ENCODE measurements at places on chromosomes 2 and 18.

- no peak for DNase-seq
Measured at GRCh38 chr2:237724811-237725478, 73.6 kb upstream of the RBM44 start.

- DNase-seq, result no peak
Measured at GRCh38 chr18:63472380-63472779, 4.4 kb upstream of the SERPINB5 start.

GRCh38 chr2:23375448-23375847 lies 9.5 kb upstream of the KLHL29 start:
- no peak for DNase-seq

- no peak for DNase-seq
Measured at GRCh38 chr2:241500016-241500415, 8.4 kb downstream of the STK25 start.

- no peak for DNase-seq
Measured at GRCh38 chr2:172106108-172106961, 3.6 kb upstream of the DLX2 start.

DNA sequence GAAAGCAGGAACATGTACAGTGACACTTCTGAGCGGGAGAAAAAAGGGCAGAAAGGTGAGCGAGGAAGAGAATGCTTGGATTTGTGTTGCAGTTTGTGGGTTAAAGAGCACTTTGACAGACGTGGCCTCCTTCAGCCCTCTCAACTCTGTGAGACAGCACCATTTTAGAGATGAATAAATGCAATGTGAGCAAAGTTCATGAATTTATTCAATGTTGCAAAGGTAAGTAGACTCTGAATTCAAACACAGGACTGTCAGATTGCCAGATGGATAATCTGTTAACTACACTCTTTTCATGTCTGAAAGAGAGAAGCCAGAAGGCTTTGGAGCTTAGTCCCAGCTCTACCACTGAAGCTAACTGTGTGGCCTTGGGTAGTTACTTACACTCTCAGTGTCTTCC lies 47.7 kb downstream of the BOD1L2 start:
- DNase-seq, result no peak

DNA sequence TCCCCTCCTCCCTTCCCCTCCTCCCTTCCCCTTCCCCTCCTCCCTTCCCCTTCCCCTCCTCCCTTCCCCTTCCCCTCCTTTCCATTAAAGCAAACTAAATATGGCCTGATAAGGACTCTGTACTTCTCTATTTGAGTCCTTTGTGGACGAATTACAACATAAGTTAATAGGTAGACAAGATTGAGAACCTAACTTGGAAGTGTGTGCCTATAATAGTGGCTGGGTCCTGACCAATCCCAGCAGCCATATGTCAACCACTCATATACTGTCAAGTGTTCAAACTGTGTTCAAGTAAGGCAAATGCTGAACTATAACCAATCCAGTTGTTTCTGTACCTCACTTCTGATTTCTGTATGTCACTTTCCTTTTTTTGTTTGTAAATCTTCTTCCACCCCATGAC lies 97.1 kb upstream of the RBMS1 start:
- no peak for DNase-seq

DNA sequence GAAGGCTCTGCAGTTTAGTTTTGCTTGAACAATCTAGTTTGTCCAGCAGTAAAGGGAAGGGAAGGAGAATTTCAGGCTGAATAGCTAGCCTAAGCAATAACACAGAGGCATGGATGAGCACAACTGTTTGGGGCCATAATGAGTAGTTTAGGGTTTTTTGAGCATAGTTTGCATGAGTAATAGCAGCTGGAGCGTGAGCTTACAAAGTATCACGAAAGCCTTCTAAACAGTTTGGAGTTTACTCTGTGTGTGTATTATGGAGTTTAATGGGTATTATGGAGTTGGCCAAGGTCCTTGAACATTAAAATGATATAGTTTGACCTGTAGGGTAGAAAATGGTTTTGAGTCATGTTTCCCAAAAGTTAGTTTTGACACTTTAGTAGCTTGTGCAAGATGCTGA lies 782.3 kb downstream of the ERBB4 start:
- no peak for DNase-seq

- DNase-seq, result no peak
Measured at GRCh38 chr2:133062931-133063665, 393.1 kb upstream of the LYPD1 start.

- DNase-seq, result no peak
Measured at GRCh38 chr2:128472789-128473174, 154.1 kb upstream of the HS6ST1 start.

GRCh38 chr18:24546307-24546706 lies 85.9 kb downstream of the HRH4 start:
- DNase-seq, result no peak

DNA sequence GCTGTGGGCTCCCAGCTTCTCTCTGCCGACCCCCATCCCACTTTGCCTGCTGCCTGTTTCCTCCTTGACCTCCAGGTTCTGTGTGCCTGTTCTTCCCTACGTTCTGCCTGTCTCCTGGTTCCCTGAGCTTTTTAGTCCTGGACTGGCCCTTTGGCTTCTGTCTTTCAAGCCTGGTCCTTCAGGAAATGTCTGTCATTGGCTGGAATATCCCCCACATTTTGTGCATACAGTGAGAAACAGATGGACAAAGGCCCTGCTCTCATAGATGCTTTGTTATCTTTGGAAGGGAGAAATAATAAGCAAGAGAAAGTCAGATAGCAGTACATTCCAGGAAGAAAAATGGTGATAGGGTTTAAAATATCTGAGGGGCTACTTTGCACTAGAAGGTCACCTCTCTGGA lies 5.7 kb downstream of the MGAT5 start:
- DNase-seq, result no peak

DNA sequence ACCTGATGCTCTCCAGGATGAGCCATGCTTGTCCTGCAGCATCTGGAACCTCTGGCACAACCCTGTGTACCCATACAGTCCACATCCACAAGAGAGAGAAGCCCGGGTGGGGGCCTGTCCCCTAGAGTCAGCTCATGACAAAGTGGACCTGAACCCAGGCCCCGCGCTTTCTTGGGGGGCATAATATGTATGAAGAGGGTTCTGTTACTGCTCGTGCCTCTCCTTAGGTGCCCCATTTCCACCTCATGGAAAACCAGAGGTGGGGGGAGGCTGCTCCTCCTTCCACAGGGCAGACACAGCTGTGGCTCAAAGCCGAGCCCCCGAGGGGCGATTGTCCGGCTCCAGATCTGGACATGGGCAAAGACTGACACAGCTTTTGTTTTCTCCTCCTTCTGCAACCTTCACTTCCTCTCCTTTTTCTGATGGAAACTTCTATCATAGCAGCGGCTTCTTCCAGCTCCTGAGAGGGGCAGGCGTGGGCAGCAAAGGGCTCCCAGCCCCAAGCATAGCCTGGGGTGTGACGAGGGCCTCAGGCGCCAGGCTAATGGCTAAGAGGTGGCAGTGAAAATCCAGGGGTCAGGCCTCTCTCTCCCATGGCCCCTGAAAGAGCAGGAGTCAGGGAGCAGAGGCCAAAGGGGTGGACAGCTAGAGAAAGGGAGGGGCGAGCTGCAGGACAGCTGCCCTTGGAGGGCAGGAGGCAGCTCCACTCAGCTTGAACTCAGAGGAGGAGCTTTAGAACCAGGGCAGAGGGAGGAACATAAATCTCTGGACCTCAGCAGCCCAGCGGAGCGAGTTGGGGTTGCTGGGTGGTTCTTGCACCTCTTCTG lies 155.5 kb downstream of the ZFP36L2 start:
- DNase-seq, result no peak

DNA sequence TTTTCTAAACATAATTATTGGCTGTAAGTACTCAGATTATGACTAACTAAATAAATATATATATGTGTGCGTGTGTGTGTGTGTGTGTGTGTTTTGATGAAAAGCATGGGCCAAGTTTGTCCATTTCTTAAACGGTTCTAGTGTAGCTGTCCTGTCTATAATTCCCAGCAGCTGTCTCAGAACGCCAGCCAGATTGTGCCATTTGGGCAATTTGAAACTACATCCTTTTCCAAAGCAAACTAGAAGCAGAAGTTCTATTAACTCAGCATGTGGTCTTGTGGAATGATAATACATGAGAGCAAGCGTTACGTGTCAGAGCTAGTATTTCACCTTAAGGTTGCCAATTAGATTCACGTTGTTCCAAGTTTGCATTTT lies 1.7 kb downstream of the ARHGAP28 start:
- DNase-seq, result no peak

DNA sequence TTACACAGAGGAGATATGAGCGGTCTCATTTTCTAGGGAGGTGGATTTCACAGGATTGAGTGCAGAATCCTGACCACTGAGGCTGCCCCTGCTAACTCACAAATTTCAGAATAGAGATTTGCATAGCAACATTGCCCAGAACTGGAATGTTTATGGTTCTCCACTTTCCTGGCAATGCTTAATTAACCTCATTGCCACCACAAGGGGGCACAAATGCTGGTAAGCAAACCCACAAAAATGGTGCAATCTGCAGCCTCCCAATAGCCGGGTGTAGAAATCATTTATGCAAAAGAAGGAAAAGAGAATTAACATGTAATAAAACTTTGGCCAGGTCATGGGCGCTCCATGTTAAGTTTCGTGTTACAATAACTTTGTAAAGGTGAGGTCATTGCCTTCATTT lies 112.4 kb downstream of the CYRIA start:
- DNase-seq, result no peak

GRCh38 chr2:41597680-41598079 lies 450.1 kb upstream of the PKDCC start:
- no peak for DNase-seq

- DNase-seq, result no peak
Measured at GRCh38 chr2:113698892-113699447, 57.5 kb downstream of the SLC35F5 start.

DNA sequence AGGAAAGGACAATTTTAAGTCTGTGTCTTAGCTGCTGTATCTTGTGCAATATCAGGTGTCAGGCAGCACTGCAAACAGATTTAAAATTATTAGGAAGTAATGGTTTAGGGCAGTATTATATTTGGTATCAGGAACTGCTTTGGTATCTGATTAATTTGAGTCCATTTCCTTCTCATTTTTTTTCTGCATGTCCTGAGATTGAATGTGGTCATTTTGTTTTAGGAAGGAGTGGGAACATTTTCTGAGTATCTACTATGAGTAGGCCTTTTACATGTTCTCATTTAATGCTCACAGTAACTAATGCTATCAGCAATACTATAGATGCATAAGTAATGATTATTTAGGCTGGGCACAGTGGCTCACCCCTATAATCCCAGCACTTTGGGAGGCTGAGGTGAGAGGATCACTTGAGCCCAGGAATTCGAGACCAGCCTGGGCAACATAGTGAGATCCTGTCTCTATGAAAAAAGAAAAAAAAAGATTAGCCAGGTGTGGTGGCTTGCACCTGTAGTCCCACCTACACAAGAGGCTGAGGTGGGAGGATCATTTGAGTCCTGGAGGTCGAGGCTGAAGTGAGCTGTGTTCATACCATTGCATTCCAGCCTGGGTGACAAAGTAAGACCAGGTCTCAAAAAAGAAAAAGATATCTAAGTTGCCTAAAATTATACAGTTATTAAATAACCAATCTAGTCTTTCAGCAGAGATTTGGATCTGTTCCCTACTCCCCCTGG lies 4.7 kb downstream of the FMNL2 start:
- DNase-seq, result no peak

GRCh38 chr2:70603066-70603465 lies 49.4 kb upstream of the TGFA start:
- no peak for DNase-seq

GRCh38 chr2:141490886-141491285 lies 639.9 kb downstream of the LRP1B start:
- no peak for DNase-seq

GRCh38 chr18:49931179-49931578 lies 117.8 kb upstream of the ACAA2 start:
- no peak for DNase-seq

DNA sequence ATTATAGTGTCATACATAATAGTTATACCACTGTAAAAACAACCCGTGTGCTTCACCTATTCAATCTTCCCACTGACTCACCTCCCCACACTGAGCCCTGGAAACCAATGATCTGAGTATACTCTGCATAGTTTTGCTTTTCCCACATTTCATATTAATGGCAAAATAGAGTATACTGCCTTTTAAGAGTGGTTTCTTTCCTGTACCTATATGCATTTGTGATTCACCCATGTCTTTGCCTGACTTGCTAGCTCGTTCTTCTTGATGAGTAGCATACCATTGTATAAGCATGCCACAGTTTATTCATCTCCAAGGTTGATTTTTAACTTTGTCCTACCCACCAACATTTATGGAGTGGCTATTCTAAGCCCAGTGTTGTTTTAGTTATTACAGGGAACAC lies 686.4 kb downstream of the PLCL1 start:
- no peak for DNase-seq

- DNase-seq, result no peak
Measured at GRCh38 chr2:225630824-225631533, 231.5 kb downstream of the NYAP2 start.

DNA sequence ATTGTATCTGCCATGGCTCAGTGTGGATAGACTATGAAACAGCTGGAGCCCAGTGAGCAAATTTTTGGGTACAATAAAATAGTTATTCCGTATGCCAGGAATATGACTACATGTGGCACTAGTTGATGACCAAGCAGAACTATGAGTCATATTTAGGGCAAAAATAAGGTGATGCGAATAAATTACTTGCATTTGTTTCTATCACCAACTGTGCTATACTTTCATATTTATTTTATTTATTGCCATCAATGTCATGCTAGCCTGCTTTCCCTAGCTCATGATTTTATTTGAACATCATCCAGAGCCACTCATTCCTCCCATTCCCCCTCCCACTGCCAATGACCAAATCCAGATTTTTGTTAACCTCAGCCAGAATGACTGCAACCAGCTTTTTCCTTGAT lies 13.3 kb upstream of the FAP start:
- DNase-seq, result no peak

DNA sequence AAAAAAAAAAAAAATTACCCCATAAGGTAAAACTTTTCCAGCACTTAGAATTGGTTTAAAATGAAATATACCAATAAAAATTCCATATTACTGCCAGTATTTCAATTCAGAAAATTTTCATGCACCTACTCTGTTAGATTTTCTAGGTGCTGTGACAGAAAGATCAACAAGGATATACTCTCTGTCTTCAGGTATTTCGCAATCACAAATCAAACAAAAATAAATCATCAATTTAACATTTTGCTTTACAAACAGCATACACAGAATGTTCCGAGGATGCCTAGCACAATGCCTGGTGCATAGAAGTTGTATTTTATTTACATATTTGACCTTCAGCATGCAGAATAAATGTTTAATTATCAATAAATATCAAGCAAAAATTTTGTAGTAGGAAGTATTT lies 66.5 kb downstream of the RBBP8 start:
- DNase-seq, result no peak

- no peak for DNase-seq
Measured at GRCh38 chr18:14098428-14098827, 33.8 kb downstream of the ZNF519 start.

- DNase-seq, result no peak
Measured at GRCh38 chr2:227082286-227082685, 81.7 kb downstream of the COL4A4 start.

All from GM18507 (cell line).